ENCODE measurements at places on chromosomes 6 and 20. TPM values are rescaled to one million over a fixed set of nuclear protein-coding genes. Genes with fewer than 3 reads are reported as not detected.

DAAM2 gene
- 25.2 TPM for total RNA-seq

CRISP2 gene
- total RNA-seq: not detected

ULBP3 gene
- total RNA-seq: not detected

BEND6 gene
- total RNA-seq: 1.3 TPM

GABRR1 gene
- not detected for total RNA-seq

CD24 gene
- 7.1 TPM for total RNA-seq

SLC22A1 gene
- total RNA-seq: 1.1 TPM

GNMT gene
- 1.9 TPM for total RNA-seq
